ENCODE measurements at places on chromosomes 7 and 10.
A peak's percentile ranks its signal among the peaks of the same experiment; 100 is the strongest.

GRCh38 chr7:44154703-44155102 lies 13.6 kb upstream of the MYL7 start:
- DNase-seq = no peak

- DNase-seq = no peak
Measured at GRCh38 chr7:104111271-104111670, 96.5 kb downstream of the ORC5 start.

DNA sequence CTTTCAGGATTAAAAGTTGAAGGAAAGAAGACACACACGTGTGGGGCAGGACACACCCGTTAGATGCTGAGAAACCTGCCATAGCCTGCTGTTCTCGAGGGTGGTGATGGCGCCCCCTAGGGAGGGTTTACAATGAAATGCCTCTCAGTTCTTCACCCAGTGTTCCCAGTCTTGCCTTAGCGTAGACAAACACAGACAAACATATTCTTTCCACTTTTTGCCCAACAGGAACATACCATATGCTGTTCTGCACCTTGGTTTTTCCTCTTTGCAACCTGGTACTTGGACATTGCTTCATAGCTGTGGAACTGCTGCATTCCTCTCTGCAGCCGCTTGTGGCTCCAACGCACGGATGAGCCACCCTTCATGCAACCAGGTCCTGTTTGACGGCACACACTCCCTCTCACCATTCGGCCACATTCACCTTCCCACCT lies 23.3 kb upstream of the HSPA12A start:
- peak; percentile 41 for DNase-seq

DNA sequence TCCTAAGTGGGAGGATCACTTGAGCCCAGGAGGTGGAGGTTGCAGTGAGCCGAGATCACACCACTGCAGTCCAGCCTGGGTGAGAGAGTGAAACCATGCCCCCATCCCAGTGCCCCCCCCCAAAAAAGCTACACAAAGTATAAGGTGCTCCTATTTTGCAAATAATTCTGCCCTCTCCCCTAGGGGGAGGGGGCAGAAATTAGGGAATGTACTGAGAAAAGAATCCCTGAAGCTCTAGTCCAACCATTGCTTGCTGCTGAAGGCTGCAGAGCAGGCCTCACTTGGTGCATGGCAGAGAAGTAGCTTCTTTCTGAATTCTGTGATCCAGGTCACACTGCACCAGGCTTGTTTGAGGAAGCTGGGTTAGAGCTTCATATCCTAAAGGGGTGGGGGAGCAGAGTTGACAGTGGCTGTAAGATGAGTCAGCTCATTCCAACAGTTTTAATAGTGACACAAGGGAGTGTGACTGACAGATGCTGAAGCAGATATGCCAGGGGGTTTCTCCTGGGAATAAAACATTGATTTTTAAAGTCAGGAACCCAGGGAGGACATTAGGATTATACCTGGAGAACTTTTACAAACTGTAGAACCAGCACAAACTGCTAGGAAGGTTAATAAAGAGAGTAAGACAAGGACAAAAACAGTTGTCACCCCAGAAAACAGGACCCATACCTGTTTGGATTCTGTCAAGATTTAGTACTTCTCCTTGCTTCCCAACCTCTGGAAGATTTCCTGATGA lies 32.8 kb upstream of the STRIP2 start:
- no peak for DNase-seq

GRCh38 chr7:141366091-141366621 lies 185.1 kb upstream of the AGK start:
- DNase-seq = no peak

DNA sequence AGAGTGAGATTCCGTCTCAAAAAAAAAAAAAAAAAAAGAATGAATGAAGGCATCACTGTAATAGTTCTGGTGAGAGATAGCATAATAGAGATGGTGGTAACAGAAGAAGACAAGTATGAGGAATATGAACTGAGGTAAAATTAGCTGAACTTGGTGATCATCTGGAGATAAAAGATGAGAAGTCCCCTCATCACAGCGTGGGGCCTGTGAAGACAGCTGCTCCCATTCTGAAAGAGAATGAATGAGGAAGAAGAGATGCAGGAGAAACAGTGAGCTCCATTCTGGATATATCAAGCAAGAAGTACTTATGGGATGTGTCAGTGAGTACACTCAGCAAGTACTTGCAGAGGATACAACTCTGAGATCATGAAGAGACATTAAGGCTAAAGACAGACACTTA lies 28.7 kb downstream of the ARMH3 start:
- no peak for DNase-seq

- no peak for DNase-seq
Measured at GRCh38 chr7:2670171-2670570, 17.8 kb upstream of the AMZ1 start.

- DNase-seq = no peak
Measured at GRCh38 chr10:59082249-59082648, 94.2 kb upstream of the PHYHIPL start.

Measured in activated CD4-positive, alpha-beta T cell treated with anti-CD3 and anti-CD28 coated beads, Interleukin-2, amount 50 U/mL, for 48 hours (primary cell).